Posterior vena cava (tissue), 2 donors: ENCODE measurements at places on chromosomes 3 and 15. TPM values are rescaled to one million over a fixed set of nuclear protein-coding genes. Genes with fewer than 3 reads are reported as not detected.

Gene GCHFR
- total RNA-seq: 8.9 TPM

Gene PATL2
- 1.0 TPM for total RNA-seq

Gene PLA2G4D
- total RNA-seq: not detected

Gene SCG5
- 5.6 TPM for total RNA-seq

Gene ANKRD34C
- 0.14 TPM for total RNA-seq

Gene ECE2
- not detected for total RNA-seq

Gene SERINC4
- not detected for total RNA-seq

Gene DLL4
- total RNA-seq: 7.4 TPM

Gene RHCG
- not detected for total RNA-seq

Gene ZKSCAN7
- total RNA-seq: 2.3 TPM
